ENCODE measurements at places on chromosomes 7 and 10. TPM values are rescaled to one million over a fixed set of nuclear protein-coding genes. Genes with fewer than 3 reads are reported as not detected.

GRCh38 chr10:124325633-124325914, 93.1 kb downstream of the OAT start:
- no peak for DNase-seq

DNA sequence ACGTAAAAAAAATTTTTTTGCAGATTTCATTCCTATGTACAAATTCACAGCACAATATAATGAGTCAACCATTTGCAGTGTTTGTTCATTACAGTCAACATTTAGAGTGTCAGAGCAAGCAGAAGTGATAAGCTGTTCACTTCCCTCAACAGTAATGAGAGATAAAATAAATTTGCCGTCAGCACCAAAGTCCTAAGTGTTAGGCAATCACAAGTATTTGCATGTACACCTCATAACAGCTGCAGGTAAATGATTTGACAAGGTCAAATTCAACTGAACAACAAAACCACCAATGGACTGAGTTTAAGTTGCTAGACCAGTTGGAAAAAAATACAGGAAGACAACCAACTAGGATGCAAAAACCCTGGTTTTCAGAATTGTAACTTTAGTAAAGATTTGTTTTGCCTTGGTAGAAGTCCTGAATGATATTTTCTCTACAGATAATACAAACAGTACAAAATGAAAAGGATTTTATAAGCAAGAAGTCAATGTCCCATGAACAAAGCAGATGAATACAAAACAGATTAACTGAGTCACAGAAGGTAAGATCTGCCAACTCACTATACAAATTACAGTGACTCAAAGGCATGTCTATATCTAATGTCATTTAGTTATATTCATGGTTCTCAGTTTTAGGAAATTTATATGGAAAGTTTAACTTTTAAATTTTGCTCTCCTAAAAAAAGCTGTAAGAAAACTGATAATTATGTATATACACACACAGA, 10.4 kb downstream of the RAPGEF5 start:
- DNase-seq: no peak

GRCh38 chr10:131859341-131860020, 41.3 kb upstream of the PPP2R2D start:
- DNase-seq: no peak

GRCh38 chr10:60566096-60566495, 176.4 kb upstream of the ANK3 start:
- no peak for DNase-seq

- DNase-seq: no peak
Measured at GRCh38 chr7:139762886-139763285, 14.9 kb downstream of the HIPK2 start.

GRCh38 chr7:132857703-132858102, 224.2 kb downstream of the CHCHD3 start:
- DNase-seq: no peak

Gene CLEC2L
- polyA plus RNA-seq: 2.6 TPM

Gene UCN3
- polyA plus RNA-seq: 0.40 TPM

Gene RGR
- not detected for polyA plus RNA-seq

Gene ARHGAP22
- 1.9 TPM for polyA plus RNA-seq

All from left renal pelvis (tissue), 4 donors.